ENCODE measurements at places on chromosomes 16 and 17. TPM values are rescaled to one million over a fixed set of nuclear protein-coding genes. Genes with fewer than 3 reads are reported as not detected.

Gene QPRT
- 1.3 TPM for total RNA-seq

Gene ABAT
- 0.95 TPM for total RNA-seq

Gene LDHD
- 3.7 TPM for total RNA-seq

Gene RAD51D
- 10.7 TPM for total RNA-seq

Gene INCA1
- not detected for total RNA-seq

Gene CACNG5
- total RNA-seq: not detected

Gene FAM171A2
- total RNA-seq: 16.3 TPM

Gene OR1F1
- not detected for total RNA-seq

Gene GDPD3
- total RNA-seq: 3.4 TPM

Gene RASL10B
- total RNA-seq: 0.52 TPM

Gene TMEM100
- not detected for total RNA-seq

Gene GRAPL
- total RNA-seq: not detected

Gene PMP22
- 51.0 TPM for total RNA-seq

Gene PIPOX
- total RNA-seq: 1.5 TPM
